ENCODE measurements at places on chromosomes 11 and 22.

DNA sequence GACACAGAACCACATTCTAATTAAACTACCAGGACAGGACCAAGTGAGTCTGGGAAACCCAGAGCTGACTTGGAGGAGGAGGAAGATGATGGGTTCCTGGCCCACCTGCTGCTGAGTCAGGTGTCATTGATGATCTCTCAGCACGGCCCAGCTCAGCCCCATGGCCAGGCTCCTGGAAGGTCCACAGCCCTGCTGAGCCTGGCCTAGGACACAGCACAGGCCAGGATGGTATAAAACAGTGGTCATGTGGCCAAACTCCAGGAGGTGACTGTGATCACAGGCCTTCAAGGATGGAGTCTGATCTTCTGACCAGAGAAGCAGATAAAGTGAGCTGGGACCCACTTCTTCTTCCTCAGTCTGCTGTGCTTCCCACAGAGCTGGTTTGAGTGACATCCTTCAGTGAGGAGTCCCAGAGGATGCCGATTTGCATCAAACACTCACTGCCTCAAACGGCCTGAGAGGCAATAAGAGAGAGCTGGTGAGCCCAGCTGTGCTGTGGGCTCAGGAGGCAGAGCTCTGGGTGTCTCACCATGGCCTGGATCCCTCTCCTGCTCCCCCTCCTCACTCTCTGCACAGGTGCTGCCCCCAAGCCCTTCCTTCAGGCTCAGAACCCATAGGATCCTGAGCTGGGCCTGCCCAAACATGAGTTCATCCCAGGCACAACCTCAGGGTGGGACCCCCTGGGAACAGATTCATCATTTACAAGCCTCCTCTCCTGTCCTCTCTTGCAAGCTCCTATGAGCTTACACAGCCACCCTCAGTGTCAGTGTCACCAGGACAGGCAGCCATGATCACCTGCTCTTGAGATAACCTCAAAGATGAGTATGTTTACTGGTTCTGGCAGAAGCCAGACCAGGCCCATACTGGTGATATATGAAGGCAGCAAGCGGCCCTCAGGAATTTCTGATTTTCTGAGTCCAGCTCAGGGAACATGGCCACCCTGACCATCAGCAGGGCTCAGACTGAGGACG, 37.7 kb upstream of the IGLL5 start:
- DNase-seq, result no peak

DNA sequence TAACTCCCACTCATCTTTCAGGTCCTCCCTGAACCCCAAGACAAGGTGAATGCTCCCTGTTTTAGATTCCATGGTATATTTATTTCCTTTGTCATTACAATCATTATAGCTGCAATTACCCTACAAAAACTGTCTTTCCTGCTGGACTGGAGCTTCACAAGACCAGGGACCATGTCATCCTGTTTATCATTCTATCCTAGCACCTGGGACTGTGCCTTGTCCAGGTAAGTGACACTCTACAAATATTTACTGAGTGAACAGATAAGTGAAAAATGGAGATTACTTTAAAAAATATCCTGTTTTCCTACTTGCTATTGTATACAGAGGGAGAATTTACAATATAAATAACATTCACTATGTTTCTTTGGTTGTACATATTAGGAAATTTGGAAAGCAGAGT, 22.5 kb upstream of the ELF5 start:
- DNase-seq, result no peak

DNA sequence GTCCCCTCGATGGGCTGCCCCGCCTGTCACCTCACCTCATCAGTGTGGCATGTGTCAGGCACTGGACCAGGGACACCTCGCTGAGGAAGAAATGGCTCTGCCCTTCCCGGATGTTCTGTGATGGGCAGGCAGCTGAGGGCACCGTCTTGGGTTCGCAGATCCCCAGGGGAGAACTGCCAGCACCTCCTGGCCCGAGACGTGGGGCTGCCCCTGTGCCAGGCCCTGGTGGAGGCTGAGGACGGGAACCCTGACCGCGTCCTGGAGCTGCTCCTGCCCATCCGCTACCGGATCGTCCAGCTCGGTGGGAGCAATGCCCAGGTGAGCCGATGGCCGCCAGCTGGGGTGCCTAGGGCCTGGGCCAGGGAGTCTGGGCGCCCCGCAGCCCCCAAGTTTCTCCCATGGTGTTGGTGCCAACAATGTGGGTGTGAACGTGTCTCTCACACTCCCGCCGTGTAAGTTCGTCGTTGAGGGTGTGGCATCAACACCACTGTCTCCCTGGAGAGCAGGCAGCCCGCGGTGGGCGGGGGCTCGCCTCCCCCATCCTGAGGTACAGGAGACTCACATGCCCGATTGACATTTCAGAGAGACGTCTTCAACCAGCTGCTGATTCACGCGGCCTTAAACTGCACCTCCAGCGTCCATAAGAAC, 7.3 kb upstream of the GTSE1 start:
- DNase-seq, result no peak

DNA sequence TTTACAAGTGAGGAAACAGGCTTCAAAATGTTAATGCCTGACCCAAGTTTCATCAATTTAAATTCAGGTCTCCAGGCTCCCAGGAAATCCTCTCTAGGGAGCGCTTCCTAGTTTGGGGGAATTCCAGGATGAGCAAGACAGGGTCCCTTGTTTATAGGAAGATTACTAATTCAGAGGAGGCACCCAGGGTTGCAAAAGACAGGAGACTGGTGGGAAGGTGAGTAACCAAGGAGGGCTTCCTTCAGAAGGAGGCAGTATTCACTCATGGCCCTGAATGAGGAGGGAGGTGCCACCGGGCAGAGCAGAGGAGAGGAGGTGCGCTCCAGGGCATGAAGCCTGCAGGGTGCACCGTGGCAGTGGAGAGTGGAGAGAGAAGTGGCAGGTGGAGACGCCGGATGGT, 1.6 kb downstream of the TMEM132A start:
- no peak for DNase-seq

- DNase-seq, result no peak
Observed at GRCh38 chr11:101576456-101576855, 7.4 kb downstream of the TRPC6 start.

GRCh38 chr22:41822317-41823057, 10.4 kb upstream of the SREBF2 start:
- no peak for DNase-seq

DNA sequence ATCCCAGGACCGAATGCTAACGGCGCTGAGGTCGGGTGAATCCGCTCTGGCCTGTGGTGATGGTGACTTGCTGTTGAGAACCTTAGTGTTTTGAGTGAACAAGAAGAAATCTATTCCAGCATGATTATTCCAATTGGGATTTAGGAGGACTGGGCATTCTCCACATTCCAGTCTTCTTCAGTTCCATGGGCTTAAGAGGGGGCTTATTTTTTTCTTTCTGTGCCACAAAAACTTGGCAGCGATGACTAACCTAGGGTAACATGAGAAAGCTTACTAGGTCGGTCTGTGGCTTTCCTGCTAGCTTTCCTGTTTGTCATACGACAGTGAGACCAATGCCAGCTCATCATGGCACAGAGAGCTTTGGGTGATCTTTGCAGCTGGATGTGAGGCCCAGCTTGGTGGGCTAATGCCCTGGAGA, 62.9 kb upstream of the ATXN10 start:
- no peak for DNase-seq

DNA sequence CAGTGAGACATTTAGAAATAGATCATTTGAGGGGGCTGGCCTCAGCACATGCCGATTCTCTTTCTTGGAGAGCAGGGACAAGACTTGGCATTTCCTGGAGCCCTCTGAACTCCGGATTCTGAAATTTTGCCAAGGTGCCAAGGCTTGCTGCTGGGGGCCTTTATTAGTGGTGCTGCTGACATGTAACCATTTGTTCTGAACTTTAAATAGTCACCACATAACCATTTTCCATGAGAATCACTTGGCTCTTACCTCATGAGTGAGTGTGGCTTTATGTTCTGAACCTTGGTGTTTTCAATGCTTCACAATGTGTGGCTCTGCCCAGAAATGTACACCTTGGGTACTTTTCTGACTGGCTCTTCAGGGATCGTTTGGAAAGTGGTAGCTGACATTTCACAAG, 33.3 kb downstream of the SYT13 start:
- no peak for DNase-seq

- DNase-seq, result no peak
Observed at GRCh38 chr11:8017894-8018483, 30.9 kb downstream of the EIF3F start.

All from stimulated activated CD4-positive, alpha-beta T cell treated with anti-CD3 and anti-CD28 coated beads, Interleukin-1b, Interleukin-23, amount 100 ng/mL, for 24 hours (primary cell).